ENCODE measurements at places on chromosomes 2 and 18. TPM values are rescaled to one million over a fixed set of nuclear protein-coding genes. Genes with fewer than 3 reads are reported as not detected.

NEU4 gene
- 0.40 TPM for total RNA-seq

- peak; percentile 70 for DNase-seq
Measured at GRCh38 chr2:233081232-233081730, 21.1 kb downstream of the INPP5D start.

UPP2 gene
- total RNA-seq, result not detected

- DNase-seq, result no peak
Measured at GRCh38 chr2:173056705-173057364, 18.8 kb upstream of the MAP3K20 start.

DNA sequence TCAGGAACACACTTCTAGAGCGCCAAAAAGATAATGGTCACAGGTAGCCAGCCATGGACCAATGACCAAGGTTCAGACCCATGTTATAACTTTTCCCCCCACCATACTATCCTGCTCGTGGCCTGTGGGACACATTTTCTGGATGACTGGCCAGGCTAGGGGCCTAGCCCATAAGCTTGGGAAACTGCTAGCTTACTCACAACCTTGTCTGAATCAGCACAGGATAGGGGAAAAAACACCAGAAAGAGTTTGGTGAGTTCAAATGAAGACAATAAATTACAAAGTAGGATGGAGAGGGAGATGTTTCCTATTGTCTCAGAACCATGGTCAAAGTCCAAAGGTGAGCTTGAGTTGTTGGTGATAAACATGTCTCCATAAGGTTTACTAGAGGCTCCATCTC, 156.3 kb upstream of the CCDC68 start:
- no peak for DNase-seq

- no peak for DNase-seq
Measured at GRCh38 chr18:78770139-78770822, 209.3 kb upstream of the SALL3 start.

DNA sequence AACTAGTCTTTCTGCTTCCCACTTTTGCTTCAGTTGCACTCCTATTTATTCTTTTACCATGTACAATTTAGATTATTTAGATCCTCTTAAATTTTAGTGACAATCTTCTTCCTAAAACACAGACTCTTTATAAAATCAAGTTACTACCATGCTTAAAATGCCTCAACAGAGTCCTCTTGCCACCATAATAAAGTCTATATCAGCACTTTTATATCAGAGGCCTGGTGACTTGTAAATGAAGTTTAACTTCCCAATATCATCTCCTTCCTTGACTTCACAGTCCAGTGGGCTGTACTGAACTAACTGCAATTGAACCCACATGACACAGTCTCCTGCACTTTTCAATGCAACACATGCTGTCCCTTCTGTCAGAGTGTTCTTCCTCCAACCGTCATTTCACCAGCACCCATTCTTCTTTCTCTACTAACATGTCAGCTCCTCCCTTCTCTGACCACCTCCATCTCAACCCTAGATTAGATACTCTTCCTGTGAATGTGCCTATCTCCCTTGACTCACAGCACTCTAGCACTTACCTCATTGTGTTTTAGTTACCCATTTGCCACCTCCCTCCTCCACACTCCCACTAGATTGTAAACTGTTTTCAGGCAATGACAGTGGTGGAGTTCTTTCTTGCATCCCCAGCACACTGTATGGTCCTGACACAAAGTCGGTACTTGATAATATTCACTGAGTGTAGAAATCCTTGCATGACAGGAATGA, 414.9 kb downstream of the SATB2 start:
- DNase-seq, result no peak

- no peak for DNase-seq
Measured at GRCh38 chr2:168850846-168851245, 39.4 kb downstream of the SPC25 start.

DNA sequence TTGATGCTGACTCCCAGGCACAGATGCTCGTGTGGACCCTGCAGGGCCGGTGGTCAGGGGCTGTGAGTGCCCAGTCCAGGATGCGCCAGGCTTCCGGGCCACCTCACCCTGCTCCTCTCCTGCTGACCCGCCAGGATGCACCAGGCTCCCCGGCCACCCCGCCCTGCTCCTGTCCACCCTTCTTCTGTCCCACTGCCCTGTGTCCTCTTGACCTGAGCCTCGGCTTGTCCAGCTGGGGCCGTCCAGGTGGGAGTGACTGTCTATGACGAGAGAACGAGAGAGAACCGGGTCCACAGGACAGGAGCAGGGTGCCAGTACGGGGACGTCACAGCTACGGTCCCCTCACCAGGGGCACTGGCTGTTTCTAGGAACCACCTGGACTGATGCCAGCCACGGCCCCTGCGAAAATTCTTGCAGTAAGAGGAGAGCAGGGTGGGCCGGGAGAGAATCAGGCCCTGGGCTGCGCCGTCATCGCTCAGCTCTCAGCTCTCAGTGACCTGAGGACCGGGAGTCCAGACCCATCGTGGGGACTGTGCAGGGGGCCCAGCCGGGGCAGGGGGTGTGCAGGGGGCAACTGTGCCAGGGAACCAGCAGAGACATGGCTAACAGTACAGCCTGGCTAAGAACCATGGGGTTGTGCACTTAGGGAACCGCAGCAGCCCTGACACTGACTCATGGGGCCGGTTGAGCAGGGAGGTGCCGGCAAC, 12.9 kb upstream of the NFATC1 start:
- no peak for DNase-seq

- no peak for DNase-seq
Measured at GRCh38 chr2:157192445-157193423, 64.8 kb upstream of the GALNT5 start.

DNA sequence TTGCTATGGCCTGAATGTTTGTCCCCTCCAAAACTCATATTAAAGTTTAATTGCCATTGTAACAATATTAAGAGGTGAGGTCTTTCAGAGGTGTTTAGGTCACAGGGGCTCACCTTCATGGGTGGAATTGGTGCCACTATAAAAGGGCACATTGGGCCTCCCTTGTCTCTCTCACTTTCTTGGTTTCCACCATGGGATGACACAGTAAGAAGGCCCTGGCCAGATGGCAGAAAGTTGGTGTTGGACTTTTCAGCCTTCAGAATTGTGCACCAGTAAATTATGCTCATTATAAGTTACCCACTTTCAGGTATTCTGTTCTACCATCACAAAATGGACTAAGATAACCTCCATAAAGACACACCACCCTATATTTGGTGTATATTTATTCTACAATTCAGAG, 102.1 kb downstream of the KLHL14 start:
- no peak for DNase-seq

GRCh38 chr18:8696749-8697211, 8.6 kb upstream of the MTCL1 start:
- DNase-seq, result peak; percentile 63

GRCh38 chr2:72338076-72338475, 190.4 kb upstream of the CYP26B1 start:
- no peak for DNase-seq

Data from activated naive CD8-positive, alpha-beta T cell treated with anti-CD3 and anti-CD28 coated beads for 36 hours (primary cell).